ENCODE measurements at places on chromosomes 13 and 19.
A peak's percentile ranks its signal among the peaks of the same experiment; 100 is the strongest.

DNA sequence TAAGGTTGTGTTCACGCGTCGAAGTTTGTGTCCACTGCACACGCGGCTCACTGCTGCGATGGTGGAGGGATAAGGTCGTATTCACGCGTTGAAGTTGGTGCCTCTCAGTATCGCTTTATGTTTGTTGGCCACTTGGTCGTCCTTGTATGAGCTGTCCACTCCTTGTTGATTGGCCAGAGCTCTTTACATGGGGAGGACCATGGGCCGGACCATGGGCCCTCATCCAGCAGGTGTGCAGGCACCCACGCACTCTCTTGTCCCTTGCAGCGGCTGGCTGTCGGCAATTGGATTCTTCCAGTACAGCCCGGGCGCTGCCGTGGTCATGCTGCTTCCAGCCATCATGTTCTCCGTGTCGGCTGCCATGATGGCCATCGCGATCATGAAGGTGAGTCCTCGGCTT is 17.6 kb downstream of the ADAT3 start:
- no peak for DNase-seq

GRCh38 chr19:35167251-35168119 is 12.9 kb downstream of the FXYD5 start:
- DNase-seq, result no peak

DNA sequence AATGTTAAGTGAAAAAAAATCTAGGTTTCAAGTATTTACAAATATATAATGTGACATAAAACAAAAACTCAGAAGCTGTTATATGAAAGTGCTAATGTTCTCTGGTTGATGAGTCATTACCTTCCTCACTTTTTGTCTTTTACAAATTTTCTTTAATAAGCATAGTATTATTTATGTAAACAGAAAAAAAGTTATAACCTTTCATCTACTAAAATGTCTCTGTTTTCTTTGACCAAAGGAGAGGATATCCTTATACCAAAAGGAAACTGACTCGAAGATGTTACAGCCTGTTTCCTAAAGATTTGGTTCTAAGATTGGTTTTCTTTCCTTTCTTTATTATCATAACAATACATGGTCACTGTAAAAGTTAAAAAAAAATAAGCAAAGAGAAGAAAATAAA is 38.0 kb downstream of the RCBTB2 start:
- DNase-seq, result no peak

- peak; percentile 59 for DNase-seq
Measured at GRCh38 chr19:7888145-7888825, at the start of gene LRRC8E. TSS of gene LRRC8E (plus strand) at chr19:7888510. CDS start at chr19:7895604, 7,094 bp downstream.

DNA sequence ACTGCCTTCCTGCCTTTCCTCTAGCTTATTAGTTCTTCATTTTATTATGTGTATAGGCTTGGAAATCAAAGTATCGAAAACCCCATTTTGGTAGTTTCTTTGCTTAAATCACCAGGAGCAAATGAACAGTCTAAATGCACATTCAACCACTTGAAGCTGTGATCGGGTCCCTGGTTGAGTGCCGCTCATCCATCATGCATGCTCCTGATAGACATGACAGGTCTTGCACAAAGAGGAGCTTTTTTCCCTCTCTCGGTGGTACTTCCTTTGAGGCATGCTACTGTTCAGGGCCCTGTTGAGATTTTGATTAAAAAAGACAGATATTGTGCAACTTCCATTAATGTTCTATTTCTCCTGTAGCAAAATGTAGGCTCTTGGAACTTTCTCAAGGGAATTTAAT is 185.8 kb downstream of the OLFM4 start:
- DNase-seq, result no peak

- no peak for DNase-seq
Measured at GRCh38 chr13:36829753-36830152, 10.7 kb downstream of the RFXAP start.

DNA sequence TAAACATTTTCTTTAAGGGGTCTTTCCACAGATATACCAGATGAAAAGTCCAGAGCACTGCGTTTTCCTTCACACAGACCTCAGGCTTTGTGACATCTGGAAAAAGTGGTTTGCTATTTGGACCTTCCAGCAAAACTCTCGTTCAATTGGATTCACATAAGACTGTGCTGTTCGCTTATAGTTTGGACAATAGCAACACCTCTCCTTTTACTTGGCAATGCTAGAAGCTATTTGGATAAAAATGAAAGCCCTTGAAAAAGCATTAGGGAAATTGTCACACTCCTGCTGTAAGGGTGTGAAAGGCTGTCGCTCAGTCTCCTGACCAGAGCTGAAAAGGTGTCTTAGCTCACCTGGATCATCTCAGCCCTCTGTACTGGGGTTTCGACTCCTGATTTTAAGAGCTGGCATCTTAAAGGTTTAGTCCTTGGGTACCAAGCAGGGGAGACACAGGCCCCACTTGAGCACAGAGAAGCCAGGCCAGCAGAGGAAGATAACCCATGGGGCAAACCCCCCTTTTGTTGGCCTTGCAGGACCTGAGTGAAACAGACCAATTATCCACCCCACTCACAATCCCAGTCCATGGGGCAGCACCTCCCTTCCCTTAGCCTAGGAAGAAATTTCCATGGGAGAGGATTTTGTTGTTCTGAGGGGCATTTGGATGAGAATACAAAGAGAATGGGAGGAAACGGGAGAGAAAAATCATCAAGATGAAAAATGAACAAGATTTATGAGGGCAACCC is 257.6 kb downstream of the DLEU7 start:
- DNase-seq, result no peak

DNA sequence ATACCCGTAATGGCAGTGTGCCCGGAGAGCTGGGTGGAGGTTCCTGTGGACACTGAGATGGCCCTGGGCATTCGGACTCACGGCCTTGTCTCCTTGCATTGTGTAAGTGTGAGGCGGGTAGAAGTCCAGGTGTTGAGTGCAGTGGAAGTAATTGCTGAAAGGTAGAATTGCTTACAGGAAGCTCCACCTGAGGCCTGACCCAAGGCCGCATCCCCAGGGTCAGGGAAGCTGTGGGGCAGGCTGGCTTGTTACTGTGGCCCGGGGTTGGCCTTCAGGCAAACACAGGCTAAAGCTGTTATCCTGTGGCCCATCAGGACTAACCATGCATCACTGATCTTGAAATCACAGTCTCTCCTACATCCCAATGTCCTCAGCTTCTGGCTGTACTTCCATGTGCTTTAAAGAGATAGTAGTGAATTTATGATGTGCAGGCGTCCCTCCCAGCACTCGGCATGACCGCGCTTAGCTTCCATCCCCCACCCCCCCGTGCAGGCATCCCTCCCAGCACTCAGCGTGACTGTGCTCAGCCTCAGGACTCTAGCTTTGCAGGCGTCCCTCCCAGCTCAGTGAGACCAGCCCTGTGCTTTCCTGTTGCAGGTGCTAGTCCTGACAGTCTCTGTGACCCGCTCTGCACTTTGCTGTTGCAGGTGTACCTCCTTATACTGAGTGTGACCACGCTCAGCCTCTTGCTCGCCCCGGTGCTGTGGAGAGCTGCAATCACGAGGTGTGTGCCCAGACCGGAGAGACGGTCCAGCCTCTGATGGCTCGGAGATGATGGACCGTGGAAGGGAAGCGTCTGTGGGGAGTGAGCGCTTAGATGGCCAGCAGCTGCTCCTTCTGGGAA is 35.6 kb upstream of the TFDP1 start:
- no peak for DNase-seq

- DNase-seq, result no peak
Measured at GRCh38 chr13:45974500-45974899, 78.0 kb downstream of the ZC3H13 start.

- DNase-seq, result no peak
Measured at GRCh38 chr13:60051754-60052285, 111.9 kb downstream of the DIAPH3 start.

DNA sequence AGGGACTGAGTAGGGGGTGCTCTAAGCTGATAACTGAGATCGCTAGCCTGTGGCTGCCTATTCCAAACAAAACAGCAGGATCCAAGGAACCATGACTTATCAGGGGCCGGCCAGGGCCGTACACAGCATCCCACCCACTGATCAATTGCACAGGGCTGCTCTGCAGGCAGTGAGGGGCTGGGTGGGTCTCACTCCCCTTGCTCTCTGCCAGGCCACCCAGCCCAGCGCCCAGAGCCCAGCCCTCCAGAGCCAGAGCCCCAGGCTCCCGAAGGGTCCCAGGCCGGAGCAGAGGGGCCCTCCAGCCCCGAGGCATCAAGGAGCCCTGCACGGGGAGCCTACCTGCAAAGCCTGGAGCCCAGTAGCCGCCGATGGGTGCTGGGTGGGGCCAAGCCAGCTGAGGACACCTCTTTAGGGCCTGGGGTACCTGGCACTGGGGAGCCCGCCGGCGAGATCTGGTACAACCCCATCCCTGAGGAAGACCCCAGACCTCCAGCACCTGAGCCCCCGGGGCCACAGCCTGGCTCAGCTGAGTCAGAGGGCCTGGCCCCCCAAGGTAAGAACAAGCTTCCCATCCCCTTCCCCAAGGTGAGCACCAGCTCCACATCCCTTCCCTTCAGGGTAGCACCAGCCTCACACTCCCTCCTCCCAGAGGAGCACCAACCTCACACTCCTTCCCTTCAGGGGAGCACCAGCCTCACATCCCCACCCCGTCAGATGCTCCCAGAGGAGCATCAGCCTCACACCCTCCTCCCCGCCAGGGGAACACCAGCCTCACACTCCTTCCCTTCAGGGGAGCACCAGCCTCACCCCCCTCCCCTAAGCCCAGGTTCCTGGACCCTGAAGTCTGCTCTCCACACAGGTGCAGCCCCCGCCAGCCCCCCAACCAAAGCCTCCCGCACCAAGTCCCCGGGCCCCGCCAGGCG is 1.9 kb downstream of the SYDE1 start:
- no peak for DNase-seq

GRCh38 chr19:51422053-51422448 is 4.6 kb upstream of the SIGLEC10 start:
- peak; percentile 77 for DNase-seq

DNA sequence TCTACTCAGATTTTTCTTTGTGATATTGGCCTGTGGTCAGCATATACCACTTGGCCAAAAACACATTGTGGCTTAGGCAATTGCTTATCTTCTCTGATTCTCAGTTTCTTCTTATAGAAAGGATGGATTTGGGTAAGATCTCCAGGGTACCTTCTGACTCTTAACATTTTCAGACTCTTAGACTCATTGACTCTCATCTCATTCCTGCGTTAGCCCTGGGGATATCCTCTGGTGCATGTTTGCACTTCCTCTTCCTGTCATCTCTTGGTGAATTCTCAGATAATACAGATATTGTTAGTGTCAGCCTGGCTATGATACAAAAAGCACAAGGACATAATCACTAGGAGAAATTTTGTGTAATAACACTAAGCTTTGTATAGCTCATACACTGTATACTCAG is 492.5 kb upstream of the GPC6 start:
- no peak for DNase-seq

DNA sequence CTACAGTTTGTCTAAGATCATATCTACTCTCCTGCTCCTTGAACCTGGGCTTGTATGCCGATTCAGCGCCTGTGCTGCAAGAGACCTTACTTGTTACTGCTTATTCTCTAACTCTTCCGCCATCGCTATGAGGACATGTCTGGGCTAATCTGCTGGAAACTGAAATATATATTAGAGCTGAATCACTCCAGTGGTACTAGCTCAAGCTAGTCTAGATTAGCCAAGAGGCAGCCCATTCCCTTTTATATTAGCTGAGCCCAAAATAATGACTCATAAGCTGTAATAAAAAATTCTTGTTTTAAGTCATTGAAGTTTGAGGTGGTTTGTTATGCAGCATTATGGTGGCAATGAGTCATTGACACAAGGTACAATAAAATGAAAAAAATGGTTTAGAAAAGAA is 52.8 kb downstream of the SLC6A16 start:
- peak; percentile 30 for DNase-seq
